RWPE1 (cell line): ENCODE measurements at places on chromosomes 6 and 20.

DNA sequence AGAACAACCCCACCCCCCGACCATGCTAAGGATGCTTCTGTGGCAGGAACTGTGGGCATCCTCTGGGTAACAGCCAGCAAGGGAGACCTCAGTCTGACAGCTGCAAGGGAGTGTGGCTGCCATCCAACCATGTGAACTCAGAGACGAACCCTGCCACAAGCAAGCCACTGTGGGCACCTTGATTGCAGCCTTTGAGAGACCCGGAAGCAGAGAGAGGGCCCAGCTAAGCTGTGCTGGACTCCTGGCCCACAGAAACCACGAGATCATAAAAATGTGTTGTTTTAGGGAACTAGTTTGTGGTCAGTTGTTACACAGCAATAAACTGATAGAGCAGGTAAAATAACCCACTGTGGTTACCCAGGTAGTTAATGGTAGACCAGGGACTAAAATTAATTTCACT is 414.6 kb downstream of the CDH26 start:
- DNase-seq: no peak

DNA sequence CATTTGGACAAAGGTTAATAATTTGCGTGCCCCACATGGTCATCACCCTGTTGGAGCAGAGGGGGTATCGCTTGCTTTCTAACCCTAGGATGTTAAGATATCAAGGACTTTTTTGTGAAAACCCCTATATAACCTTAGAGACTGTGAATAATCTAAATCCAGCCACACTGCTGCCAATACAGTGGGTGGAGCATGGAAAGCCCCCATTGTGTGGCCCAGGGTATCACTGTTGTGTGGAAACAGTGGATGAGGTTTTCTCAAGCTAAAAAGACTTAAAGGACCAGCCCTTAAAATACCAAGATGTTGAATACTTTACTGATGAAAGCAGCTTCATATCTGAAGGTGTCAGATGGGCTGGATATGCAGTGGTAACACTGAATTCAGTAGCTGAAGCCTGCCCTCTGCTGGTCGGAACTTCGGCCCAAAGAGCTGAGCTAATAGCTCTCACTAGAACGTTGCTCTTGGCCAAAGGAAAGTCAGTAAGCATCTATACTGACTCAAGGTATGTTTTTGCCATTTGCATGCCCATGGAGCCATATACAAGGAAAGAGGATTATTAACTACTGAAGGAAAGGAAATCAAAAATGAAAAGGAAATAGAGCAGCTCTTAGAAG is 695.2 kb downstream of the PHF3 start:
- DNase-seq: peak; percentile 5

DNA sequence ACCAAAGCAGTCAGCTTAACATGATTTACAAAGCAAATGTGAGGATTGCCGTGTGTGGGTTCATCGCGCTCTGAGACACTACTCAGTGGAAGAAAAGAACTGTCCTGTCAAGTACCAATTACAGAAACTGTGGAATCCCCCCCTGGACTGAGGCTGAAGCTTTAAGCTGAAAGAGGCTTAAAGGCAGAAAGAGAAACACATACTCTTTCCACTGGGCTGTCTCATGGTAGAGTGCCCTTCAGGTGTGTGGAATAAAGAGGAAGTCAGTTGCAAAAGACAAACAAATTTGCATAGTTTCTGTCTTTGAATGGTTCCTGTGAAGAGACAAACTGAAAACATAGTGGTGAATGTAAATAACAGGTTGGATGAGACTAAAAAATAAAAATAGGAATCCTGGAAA is 560.4 kb upstream of the SYNCRIP start:
- no peak for DNase-seq

GRCh38 chr6:28010526-28010925 is 53.5 kb downstream of the OR2B6 start:
- no peak for DNase-seq

- no peak for DNase-seq
Observed at GRCh38 chr6:121868206-121868605, 432.8 kb downstream of the GJA1 start.

GRCh38 chr6:80689716-80690395 is 583.4 kb downstream of the BCKDHB start:
- DNase-seq: no peak

- DNase-seq: no peak
Observed at GRCh38 chr6:125207956-125208355, 54.4 kb downstream of the TPD52L1 start.
